ENCODE measurements at places on chromosomes 2 and 18.

DNA sequence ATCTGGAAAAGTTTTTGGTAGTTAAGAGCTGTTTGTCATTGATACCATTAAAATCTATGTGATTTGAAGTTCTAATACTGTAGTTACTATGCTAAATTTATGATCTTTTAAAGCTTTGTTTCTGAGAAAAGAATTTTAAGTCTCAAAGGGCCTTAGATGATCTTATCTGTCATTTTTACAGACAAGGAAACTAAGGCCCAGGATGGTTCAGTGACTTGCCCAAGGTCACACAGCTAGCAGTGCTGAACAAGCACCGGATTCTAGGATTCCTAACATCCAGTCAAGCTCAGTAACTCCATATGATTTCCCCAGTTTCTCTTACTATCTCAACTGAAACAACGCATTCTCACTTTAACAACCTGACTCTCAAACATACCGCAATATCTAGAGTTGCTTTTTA, 37.7 kb downstream of the PELI1 start:
- no peak for DNase-seq

- DNase-seq, result no peak
These were observed 351.3 kb downstream of the NRXN1 start for GRCh38 chr2:50680646-50681045.

DNA sequence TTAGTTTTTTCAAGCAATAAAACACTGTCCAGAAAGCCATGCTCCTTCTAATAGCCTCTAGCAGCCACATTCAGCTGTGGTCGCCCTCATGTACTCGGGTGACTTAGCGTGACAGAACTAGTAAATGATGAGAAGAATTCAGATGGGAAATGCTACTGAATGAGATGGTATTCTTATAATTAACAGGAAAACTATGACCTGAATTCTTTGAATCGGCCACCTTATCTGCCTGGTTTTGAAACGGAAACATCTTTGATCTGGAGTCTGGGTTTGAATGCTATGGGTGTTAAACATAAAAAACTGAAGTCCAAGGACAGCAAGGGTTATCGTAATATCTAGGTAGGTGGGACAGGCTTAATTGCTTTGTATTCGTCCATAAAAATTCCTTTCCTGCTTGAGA, 138.8 kb upstream of the DNMT3A start:
- no peak for DNase-seq

DNA sequence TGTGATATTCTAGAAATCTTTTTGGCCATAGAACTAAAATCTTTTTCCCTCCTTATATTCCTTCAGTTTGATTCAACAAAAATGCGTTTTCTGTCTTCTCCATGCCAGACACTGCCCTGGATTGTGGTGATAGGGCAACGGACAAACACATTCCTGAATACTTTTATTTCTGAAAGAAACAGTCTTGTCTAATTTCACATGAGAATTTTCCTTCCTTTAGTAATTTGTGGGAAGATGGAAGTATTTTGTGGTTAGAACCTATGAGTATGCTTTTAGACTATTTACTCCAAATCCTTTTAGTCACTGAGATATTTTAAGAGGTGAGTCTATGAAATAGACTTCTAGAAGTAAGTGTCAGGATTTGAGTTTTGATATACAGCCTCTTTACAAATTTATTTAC, 49.6 kb downstream of the COL5A2 start:
- no peak for DNase-seq

DNA sequence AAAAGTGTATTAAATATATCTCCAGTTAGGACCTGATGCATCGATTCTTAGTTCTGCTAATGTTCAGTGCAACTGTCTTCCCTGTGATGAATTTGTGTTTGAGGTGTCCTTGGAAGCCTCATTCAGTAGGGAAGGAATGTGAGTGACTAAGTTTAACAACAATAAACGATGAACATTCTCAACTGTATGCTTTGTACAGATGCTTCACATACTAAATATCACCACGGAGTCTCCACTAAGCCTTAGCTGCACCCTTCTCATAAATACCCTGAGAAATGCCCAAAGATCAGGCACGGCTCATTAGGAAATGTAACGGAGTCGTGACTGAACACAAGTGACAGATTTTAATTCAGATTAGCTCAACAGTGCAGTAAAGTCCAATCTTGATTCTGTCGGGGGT, 24.4 kb upstream of the AGFG1 start:
- no peak for DNase-seq

DNA sequence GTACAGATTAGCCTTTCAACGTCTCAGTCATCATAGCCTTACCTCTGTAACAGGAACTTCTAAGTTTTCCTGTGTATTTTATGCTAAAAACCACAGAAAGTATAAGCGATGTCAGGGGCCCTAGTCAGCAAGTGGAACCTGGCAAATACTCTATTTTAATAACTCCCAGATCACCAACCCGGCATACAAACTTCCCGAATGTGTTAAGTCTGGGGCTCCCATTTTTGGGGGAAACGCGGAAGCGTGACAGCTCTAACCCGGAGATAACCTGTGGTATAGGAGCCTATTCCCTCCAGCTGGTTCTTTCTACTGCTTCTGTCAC, 574 bp downstream of the NIFK start:
- no peak for DNase-seq

DNA sequence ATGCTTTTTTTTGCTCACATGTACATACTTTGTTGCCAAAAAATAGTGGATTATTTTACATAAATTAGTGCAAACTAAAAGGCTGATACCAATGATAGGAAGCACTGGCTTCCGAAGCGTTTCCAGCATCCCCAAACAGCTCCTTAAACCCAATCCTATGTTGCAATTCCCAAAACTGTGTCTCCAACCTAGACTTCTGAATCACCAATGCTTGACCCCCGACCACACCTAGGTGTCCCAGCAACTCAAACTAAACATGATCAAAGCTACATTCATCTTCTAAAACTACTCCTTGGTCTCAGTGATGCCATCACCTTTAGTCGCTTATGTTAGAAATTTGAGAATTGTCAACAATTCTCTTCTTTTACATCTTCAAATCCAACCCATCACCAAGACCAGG, 13.4 kb downstream of the ATP8B1 start:
- DNase-seq, result no peak

- DNase-seq, result no peak
These were observed 522.0 kb downstream of the SPAG16 start for GRCh38 chr2:213806125-213806726.

GRCh38 chr18:35389095-35389618, 12.0 kb upstream of the ZNF396 start:
- no peak for DNase-seq

GRCh38 chr2:191247381-191248057, 2.3 kb downstream of the MYO1B start:
- DNase-seq, result no peak
